ENCODE measurements at places on chromosomes 5 and 9. TPM values are rescaled to one million over a fixed set of nuclear protein-coding genes. Genes with fewer than 3 reads are reported as not detected.
A peak's percentile ranks its signal among the peaks of the same experiment; 100 is the strongest.

GRCh38 chr5:106172681-106173532 is 1497.8 kb downstream of the EFNA5 start:
- no peaks in the 10 kb centered on the region for H3K27me3 ChIP-seq
- no peaks in the 10 kb centered on the region for H3K36me3 ChIP-seq
- no peaks in the 10 kb centered on the region for H3K4me1 ChIP-seq
- no peak overlapping the region for H3K4me3 ChIP-seq
- no peak overlapping the region for H3K27ac ChIP-seq

Gene FGF1
- total RNA-seq, result not detected

DNA sequence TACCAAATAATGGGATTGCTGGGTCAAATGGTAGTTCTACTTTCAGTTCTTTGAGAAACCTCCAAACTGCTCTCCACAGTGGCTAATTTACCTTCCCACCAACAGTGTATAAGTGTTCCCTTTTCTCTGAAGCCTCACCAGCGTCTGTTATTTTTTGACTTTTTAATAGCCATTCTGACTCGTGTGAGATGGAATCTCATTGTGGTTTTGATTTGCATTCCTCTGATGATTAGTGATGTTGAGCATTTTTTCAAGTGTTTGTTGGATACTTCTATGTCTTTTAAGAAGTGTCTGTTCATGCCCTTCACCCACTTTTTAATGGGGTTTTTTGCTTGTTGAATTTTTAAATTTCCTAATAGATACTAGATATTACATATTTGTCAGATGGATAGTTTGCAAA is 28.4 kb upstream of the SUSD1 start:
- H3K4me1 ChIP-seq, result peaks cover 3% of the 10 kb centered on the region
- DNase-seq, result no peak
- no peak overlapping the region for H3K4me3 ChIP-seq
- H3K27me3 ChIP-seq, result no peaks in the 10 kb centered on the region

Gene FCN2
- total RNA-seq, result not detected

DNA sequence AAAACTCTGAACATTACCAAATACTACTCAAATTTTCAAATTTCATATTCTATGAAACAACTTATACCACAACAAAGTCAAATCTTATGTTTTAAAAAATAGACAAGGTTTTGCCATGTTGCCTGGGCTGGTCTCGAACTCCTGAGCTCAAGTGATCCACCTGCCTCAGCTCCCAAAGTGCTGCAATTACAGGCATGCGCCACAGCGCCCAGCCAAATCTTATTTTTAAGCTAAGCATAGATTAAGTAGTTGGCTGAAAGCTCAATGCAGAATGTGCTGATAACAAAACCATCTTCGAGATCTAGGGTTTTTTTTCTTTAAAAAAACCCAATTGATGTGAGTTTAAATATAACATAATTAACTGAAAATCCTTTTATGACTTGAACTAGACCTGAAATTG is 6.4 kb downstream of the LMBRD2 start:
- no peak for DNase-seq
- H3K4me1 ChIP-seq, result peaks cover 6% of the 10 kb centered on the region
- H3K27ac ChIP-seq, result no peak overlapping the region
- H3K36me3 ChIP-seq, result peaks cover 5% of the 10 kb centered on the region
- H3K4me3 ChIP-seq, result no peak overlapping the region
- H3K27me3 ChIP-seq, result no peaks in the 10 kb centered on the region

Gene ANKRD55
- 2.3 TPM for total RNA-seq

DNA sequence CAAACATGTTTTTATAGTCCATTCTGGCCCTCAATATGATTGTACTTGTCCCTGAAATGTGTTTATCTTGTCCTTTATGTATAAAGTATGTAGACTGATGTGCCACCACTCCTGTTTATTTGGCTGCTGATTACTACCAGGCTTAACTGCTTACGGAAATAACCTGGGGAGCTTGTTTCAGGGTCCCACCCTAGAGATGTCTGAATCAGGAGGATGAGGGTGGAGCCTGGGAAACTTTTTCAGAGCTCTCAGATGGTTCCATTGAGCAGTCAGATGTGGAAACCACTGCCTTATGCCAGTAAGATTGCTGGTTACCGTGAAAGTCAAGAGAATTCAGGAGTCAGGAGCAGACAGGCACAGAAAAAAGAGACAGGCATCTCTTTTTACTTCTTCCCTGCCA is 19.2 kb downstream of the SLC23A1 start:
- H3K27me3 ChIP-seq, result no peaks in the 10 kb centered on the region

GRCh38 chr5:131321066-131321465 is 57.2 kb downstream of the CDC42SE2 start:
- DNase-seq, result no peak
- peak overlapping the region; percentile 8 for H3K4me3 ChIP-seq
- H3K27ac ChIP-seq, result peak overlapping the region; percentile 89
- H3K27me3 ChIP-seq, result no peaks in the 10 kb centered on the region
- H3K36me3 ChIP-seq, result peaks cover 5% of the 10 kb centered on the region
- H3K4me1 ChIP-seq, result peaks cover 44% of the 10 kb centered on the region

DNA sequence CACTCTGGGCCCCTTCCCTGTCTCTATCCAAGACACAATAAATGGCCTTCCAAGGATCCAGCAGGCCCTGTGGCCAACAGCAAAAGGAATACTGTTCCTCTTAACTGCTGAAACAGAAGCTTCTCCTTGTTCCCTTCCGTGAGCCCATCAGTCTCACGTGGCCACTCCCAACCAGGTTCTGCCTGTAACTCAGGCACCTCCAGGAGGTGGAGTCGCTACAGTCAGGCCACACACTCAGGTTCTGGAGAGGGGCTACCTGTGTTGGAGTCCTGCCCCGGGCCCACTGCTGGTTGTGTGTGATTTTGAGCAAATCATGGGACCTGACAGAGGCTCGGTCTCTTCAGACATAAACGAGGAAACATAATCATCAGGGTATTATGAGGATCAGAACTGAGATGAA is 10.3 kb downstream of the FAT2 start:
- H3K36me3 ChIP-seq, result no peaks in the 10 kb centered on the region
- H3K27ac ChIP-seq, result no peak overlapping the region
- no peak overlapping the region for H3K4me3 ChIP-seq
- H3K4me1 ChIP-seq, result peaks cover 9% of the 10 kb centered on the region
- peaks cover 29% of the 10 kb centered on the region for H3K27me3 ChIP-seq
- no peak for DNase-seq

- no peak overlapping the region for H3K27ac ChIP-seq
- H3K4me3 ChIP-seq, result no peak overlapping the region
- no peak for DNase-seq
- H3K4me1 ChIP-seq, result no peaks in the 10 kb centered on the region
- H3K27me3 ChIP-seq, result peaks cover 27% of the 10 kb centered on the region
Observed at GRCh38 chr9:115400796-115401195, 282.8 kb upstream of the TNC start.

- DNase-seq, result no peak
- no peak overlapping the region for H3K4me3 ChIP-seq
- peaks cover 14% of the 10 kb centered on the region for H3K27me3 ChIP-seq
- no peaks in the 10 kb centered on the region for H3K4me1 ChIP-seq
- H3K36me3 ChIP-seq, result no peaks in the 10 kb centered on the region
Observed at GRCh38 chr5:171797543-171797942, 11.9 kb downstream of the SMIM23 start.

DNA sequence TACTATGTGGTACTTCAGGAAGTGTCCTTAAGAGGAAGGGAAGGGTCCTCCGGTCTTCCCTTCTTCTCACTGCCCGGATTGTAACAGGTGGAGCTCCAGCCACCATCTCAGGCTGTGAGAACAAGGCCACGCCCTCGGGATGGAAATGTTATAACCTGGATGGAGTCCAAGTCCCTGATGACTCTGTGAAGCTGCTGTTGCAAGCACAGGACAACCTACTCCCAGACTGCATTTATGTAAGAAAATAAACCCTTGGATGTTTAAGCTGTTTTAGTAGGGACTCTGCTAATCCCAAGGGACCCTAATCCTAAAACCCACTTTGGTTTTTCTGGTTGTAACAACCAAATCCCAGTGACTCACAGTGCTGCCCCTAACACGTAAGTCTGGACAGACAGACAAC is 221.6 kb downstream of the ACTL7B start:
- no peak overlapping the region for H3K4me3 ChIP-seq
- H3K36me3 ChIP-seq, result peaks cover 3% of the 10 kb centered on the region
- peaks cover 3% of the 10 kb centered on the region for H3K27me3 ChIP-seq
- DNase-seq, result no peak
- H3K4me1 ChIP-seq, result no peaks in the 10 kb centered on the region

DNA sequence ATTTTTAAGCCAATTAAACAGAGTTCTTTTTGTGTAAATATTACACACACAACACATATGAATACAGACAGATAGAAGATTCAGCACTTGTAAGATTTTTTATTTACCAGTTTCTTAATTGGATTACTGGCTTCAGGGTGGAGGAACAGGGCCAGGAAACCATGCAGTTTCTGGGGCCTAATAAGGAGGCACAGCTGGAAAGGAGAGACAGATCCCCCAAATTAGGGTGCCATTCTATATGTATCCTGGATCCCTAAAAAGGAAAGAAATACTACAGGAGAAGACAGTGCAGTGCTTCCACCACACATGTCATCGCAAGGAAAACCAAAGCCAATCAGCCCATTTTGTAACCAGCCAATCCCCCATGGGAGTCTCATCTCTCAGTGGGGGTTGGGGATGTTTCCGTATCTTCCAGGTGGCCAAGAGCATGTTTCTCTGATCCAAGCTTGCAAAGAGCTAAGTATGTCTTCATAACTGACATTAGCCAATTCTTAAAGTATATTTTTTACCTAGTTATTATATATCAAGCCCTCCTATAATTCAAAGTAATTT is 15.8 kb upstream of the ABO start:
- DNase-seq, result no peak
- H3K27me3 ChIP-seq, result peaks cover 17% of the 10 kb centered on the region
- no peak overlapping the region for H3K4me3 ChIP-seq
- H3K36me3 ChIP-seq, result no peaks in the 10 kb centered on the region

Gene CD72
- 3.5 TPM for total RNA-seq

Gene GPR151
- not detected for total RNA-seq

Gene TMEM141
- total RNA-seq, result 21.8 TPM

- H3K4me1 ChIP-seq, result peaks cover 19% of the 10 kb centered on the region
- H3K4me3 ChIP-seq, result peak overlapping the region; percentile 97
- peak; percentile 71 for DNase-seq
- peaks cover under 1% of the 10 kb centered on the region for H3K27me3 ChIP-seq
- H3K27ac ChIP-seq, result peak overlapping the region; percentile 91
Observed at GRCh38 chr9:137240318-137240840, 708 bp upstream of the TUBB4B start.

DNA sequence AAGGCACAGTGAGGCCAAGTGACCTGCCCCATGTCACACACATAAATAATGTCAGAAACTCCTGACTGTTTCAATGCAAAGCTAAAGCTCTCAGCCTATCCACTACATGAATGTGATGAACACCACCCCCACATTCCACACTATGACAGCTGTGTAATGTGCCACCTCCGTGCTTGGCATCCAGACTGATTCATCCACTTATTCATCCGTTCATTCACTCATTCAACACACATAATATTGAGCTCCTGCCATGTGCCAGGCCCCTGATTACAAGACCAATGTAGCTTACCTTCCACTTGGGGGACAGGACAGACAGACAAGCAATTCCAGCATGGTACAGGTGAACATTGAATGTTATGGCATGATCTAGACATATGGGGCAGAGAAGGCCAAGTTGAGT is 46.2 kb upstream of the FABP6 start:
- no peak for DNase-seq
- no peak overlapping the region for H3K27ac ChIP-seq
- no peak overlapping the region for H3K4me3 ChIP-seq
- peaks cover 20% of the 10 kb centered on the region for H3K27me3 ChIP-seq
- H3K36me3 ChIP-seq, result peaks cover 2% of the 10 kb centered on the region

DNA sequence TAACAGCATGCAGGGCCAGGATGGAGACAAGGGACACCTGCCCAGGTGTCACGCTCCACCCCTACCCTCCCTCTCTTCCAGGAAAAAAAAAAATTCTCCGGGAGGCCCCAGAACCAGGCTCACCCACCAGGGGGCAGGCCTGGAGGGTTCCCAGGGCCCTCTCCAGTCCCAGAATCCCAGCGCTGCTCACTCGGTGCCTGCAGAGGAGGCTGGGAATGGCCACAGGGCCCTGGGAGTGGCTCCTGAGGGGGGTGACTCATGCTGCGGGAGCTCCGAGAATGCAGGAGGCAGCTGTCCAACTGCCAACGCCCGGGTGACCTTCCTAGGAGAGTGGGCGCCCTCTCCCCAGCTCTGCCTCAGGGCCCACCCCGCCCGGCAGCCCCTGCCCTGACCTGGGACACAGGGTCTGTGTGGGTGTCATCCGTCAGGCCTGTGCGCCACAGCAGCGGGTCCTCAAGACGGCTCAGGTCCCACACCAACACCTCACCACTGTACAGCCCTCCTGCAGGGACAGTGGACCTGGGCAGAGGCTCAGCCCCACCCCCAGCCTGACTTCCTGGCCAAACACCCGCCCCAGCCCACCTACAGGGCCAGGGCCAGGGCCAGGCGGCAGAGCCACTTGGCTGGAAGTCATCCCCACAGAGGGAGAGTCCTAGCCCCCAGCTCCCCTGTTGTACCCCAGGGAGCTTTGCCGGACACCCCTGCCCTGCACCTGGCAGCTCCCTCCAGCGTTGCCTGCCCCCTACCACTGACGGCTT is 21.2 kb downstream of the DYNC2I2 start:
- H3K27me3 ChIP-seq, result no peaks in the 10 kb centered on the region
- peaks cover 2% of the 10 kb centered on the region for H3K4me1 ChIP-seq
- H3K4me3 ChIP-seq, result no peak overlapping the region
- H3K36me3 ChIP-seq, result no peaks in the 10 kb centered on the region
- H3K27ac ChIP-seq, result no peak overlapping the region

GRCh38 chr5:58477760-58478376 is 13.4 kb upstream of the GAPT start:
- H3K4me3 ChIP-seq, result no peak overlapping the region
- DNase-seq, result no peak
- no peaks in the 10 kb centered on the region for H3K4me1 ChIP-seq
- H3K27me3 ChIP-seq, result peaks cover 10% of the 10 kb centered on the region

GRCh38 chr9:114366334-114367128 is 21.3 kb downstream of the AKNA start:
- H3K4me1 ChIP-seq, result peaks cover 66% of the 10 kb centered on the region
- no peak for DNase-seq
- peak overlapping the region; percentile 96 for H3K27ac ChIP-seq
- peaks cover 9% of the 10 kb centered on the region for H3K36me3 ChIP-seq

Gene C7
- not detected for total RNA-seq

GRCh38 chr9:80085668-80086067 is 513.9 kb downstream of the TLE4 start:
- no peak overlapping the region for H3K27ac ChIP-seq
- peaks cover 6% of the 10 kb centered on the region for H3K27me3 ChIP-seq
- DNase-seq, result no peak
- H3K4me1 ChIP-seq, result no peaks in the 10 kb centered on the region

Gene SDHA
- 170 TPM for total RNA-seq

- no peak overlapping the region for H3K4me3 ChIP-seq
- H3K27ac ChIP-seq, result no peak overlapping the region
- no peaks in the 10 kb centered on the region for H3K27me3 ChIP-seq
Observed at GRCh38 chr5:43156388-43156787, 35.6 kb upstream of the NIM1K start.

- H3K27me3 ChIP-seq, result peaks cover 43% of the 10 kb centered on the region
- no peak overlapping the region for H3K27ac ChIP-seq
- DNase-seq, result no peak
- no peaks in the 10 kb centered on the region for H3K36me3 ChIP-seq
- no peaks in the 10 kb centered on the region for H3K4me1 ChIP-seq
Observed at GRCh38 chr9:88818495-88819201, 172.6 kb upstream of the S1PR3 start.

Gene OSMR
- not detected for total RNA-seq

GRCh38 chr5:35198075-35198474 is 32.2 kb downstream of the PRLR start:
- H3K36me3 ChIP-seq, result no peaks in the 10 kb centered on the region
- H3K27me3 ChIP-seq, result peaks cover 54% of the 10 kb centered on the region
- peaks cover 7% of the 10 kb centered on the region for H3K4me1 ChIP-seq

All from T-helper 17 cell (primary cell).